CD4-positive, alpha-beta T cell treated with Interferon gamma for 1 hour (primary cell): ENCODE measurements at places on chromosomes 6 and 20.

GRCh38 chr6:107977283-107977682, 19.3 kb upstream of the SEC63 start:
- no peak for DNase-seq

GRCh38 chr6:14578994-14579393, 461.4 kb downstream of the CD83 start:
- no peak for DNase-seq

- no peak for DNase-seq
These were observed 19.0 kb upstream of the GSTA4 start for GRCh38 chr6:53014063-53014462.

DNA sequence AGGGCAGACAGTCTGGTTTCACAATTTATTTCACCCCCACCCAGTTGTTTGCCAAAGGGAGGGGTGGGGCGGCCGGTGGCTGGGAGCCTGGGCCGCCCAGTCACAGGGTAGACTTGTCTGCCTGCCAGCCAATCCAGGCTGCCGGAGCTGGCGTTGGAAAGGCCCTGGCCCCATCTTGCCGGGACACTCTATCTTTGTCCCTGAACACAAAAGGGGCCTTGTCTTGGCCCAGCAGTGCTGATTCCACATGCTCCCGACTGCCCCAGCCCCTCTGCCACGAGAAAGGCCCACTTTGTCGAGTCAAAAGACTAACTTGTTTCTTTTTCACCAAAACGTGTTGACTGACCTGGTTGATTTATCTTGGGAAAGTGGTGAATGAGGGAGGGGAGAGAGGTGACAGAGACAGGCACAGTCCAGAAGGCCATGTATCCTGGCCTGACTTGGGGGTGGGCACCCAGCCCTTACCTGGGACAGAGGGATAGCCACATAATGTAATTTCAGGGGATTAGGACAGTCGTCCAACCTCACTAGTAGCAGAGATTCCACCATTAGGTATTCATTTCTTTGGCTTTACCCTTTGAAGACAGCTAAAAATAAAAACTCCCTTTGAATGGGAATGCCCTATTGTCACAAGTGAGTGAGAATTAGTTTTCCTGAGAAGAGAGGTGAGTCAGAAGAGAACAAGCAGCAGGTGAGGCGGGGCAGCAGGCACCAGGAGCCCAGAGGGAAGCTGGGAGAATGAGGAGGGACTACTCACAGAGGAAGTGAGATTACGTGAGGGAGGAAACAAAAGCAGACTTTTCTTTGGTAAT, 67.0 kb upstream of the SIRPA start:
- no peak for DNase-seq

GRCh38 chr6:22364306-22364705, 67.5 kb upstream of the PRL start:
- DNase-seq = no peak
